ENCODE measurements at places on chromosomes 3 and 15.

DNA sequence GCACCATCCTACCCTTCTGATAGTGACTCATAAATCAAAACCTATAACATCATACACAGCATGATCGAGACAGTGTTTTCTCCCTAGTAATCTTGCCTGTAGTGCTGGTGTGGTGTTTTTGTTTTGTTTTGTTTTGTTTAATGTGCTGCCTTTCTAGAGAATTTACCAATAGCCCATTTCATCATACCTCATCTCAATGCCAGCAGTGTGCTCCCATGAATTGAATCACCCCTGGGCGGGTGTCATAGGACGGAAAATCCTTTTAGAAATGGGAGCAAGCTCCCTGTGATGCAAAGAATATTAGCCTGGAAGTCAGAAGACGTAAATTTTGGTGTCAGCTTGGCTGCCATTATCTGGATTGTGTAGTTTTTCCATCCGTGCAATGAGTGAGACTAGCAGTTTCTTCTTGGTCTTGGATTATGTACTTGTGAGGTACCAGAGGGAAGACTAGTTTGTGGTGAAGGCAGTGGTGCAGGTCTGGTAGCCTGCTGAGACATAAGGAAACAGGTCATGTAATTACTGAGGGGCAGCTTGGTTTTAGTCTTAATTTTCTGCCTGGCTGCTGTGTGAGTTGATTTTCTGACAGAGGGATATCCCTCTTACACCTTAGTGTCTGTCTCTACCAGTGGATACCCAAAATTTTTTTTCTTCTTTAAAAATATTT lies 29.9 kb downstream of the IGSF10 start:
- no peak for DNase-seq

GRCh38 chr3:52860424-52860768 lies 25.6 kb upstream of the MUSTN1 start:
- no peak for DNase-seq

GRCh38 chr3:43426388-43426787 lies 140.0 kb downstream of the SNRK start:
- no peak for DNase-seq

- no peak for DNase-seq
These were observed 6.9 kb upstream of the ALPK3 start for GRCh38 chr15:84810073-84810840.

DNA sequence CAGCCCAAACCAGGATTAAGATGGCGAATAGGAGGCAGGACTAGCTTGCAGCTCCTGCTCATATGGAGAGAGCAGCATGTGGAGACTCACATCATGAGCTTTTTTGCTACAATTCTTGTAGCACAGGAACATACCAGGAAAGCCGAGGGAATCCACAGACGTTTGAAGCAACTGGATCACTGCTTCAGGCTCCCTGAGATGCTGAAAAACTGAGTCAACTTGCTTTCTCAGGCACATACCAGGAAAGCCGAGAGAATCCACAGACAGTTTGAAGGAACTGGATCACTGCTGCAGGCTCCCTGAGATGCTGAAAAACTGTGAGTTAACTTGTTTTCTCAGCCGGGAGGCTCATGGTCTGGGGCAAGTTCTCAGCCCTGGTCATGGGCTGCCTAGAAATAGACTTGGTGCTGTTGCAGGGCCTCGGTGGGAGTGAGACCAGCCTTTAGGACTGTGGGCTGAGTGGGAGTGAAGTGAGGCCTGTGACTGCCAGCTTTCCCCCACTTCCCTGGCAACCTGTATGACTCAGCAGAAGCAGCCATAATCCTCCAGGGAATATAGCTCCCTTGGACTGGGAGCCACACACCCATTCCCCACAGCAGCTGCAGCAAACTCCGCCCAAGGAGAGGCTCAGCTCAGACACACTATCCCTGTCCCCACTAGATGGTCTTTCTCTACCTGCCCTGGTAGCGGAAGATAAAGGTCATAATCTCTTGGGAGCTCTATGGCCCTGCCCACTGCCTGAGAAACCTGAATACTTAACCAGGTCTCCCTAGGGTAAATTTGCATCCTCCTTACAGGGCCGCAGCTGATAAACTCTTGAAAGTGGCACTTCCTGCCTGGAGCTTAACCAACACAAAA lies 51.9 kb upstream of the PFN2 start:
- DNase-seq = no peak

DNA sequence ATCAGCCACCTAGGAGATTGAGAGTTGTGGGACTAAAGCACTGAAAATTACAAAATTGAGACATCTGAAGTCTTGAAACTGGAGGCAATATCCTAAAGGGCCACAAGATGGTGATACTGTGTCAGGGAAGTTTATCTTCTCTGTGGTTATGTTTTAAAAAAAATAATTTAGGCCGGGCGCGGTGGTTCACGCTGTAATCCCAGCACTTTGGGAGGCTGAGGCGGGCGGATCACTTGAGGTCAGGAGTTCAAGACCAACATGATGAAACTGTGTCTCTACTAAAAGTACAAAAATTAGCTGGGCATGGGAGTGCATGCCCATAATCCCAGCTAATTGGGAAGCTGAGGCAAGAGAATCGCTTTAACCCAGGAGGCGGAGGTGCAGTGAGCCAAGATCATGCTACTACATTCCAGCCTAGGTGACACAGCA lies 17.9 kb upstream of the NIT2 start:
- no peak for DNase-seq

DNA sequence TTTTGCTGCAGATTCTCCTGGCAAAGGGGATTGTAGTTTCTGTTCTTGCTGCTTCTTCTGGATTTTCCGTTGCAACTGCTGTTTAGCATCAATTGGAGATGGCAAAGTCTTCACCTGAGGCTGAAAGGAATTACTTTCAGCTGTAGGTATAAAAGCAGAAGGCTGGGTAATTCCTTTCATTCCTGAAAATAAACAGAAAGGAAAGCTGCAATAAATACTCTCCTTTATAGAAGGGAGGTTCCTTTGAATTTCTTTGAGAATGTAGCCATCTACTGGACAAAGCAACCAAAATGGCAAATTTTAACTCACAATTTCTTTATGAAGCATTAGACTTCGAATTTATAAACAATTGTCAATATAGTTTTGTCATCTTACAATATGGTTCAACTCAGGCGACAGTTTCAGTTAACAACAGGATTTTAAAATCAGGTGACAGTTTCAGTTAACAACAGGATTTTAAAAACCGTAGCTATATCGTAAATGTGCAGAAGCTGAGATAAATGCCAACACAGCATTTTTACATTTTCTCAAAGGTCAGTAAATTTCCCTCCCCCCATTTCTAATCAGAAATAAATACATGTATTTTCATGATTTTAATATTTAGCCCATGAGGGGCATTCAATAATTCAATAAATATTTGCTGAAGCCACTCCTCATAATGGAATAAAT lies 104.9 kb upstream of the NEDD4 start:
- DNase-seq = no peak

GRCh38 chr3:131995891-131996290 lies 38.9 kb downstream of the CPNE4 start:
- DNase-seq = no peak

DNA sequence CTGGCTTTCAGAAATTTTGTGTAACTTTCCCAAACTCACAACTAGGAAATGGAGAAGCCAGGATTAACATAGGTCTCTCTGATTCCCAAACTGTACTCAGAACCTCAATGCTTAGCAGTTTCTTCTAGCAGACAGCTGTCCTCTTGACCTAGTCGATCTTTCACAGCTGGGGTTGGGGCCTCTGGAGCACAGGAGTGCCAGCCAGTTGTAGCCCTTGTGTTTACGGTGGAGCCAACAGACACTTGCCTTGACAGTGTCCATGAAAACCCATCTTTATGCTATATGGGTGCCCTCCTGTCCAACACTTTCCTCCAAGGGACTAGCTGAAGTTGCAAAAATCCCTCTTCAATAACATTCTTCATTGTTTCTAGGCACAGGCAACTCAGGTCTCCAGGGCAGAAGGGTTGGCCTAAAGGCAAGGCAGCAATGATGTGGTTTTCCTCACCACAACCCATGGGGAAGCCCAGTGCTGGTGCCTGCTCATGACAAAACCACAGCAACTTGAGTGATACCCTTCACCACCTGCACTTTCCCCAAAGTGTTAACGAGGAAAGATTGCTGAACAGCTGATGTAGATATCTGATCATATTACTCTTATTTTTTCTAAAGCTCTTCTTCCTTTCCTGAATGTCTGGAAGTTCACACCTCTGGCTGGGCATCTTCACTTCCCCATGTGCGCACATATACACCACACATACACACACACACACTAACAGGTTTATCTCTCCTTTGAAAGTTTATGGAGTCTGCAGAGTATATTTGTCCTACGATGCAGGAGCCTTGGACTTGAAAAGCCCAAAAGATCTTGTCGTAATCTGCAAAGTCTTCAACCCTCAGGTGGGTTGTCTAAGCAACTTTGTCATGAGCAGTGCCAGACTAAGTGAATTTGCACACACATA lies 11.0 kb upstream of the KNG1 start:
- no peak for DNase-seq

DNA sequence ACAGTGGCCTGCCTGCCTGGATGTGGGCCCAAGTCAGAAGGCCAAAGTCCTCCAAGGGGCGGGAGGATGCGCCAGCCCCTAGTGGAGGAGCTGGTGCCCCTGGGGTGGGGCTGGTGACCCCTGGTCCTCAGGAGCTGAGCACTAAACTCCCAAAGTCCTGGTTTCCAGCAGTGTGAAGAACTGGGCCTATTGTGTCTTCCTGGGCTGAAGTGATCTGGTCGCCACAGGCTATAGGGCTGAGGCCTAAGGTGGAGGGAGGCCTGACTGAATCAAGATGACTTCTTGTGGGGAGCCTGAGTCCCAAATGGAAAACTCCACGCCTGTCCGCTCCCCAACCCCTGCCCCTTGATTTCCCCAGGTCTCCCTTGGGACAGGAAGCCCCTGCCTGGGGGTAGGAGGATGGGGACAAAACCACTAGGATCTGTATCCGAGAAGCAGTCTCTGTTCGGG lies 753 bp upstream of the FES start:
- DNase-seq = no peak

DNA sequence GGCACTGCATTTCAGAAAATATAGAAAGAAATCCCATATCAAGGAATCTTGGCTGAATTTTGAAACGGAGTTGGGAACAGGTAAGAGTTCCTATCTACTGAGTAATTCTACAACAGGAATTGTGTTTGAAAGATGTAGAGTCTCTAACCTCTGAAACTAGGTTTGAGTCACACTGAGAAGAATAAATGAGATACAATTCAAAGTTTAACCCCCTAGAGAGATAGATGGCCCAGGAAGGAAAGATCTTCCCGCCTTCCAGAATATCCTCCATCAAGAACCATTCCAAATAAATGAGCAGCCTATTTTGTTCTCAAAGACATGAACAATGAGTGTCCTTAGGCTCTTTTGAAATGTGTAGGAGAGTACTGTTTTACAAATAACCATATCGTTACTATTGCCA lies 2.9 kb upstream of the ANP32A start:
- DNase-seq = no peak

DNA sequence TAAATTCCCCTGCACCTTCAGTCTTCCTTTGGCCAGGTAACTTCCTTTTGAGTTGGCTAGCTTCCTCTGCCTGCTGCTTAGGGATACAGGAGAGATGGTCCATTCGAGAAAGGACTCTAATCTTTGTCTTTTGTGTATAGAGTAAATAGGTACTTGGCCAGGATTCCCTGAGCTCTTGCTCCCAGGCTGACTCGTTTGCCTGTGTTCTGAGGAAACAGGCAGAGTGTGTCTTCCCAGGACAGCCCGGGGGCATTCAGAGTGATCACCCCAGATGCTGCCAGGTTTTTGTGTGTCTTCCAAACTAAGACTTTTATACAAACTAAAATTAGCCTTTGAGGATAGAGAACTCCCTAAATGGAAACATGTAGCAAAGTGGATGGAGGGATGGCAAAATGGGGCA lies 39.5 kb downstream of the TMEM108 start:
- DNase-seq = no peak

DNA sequence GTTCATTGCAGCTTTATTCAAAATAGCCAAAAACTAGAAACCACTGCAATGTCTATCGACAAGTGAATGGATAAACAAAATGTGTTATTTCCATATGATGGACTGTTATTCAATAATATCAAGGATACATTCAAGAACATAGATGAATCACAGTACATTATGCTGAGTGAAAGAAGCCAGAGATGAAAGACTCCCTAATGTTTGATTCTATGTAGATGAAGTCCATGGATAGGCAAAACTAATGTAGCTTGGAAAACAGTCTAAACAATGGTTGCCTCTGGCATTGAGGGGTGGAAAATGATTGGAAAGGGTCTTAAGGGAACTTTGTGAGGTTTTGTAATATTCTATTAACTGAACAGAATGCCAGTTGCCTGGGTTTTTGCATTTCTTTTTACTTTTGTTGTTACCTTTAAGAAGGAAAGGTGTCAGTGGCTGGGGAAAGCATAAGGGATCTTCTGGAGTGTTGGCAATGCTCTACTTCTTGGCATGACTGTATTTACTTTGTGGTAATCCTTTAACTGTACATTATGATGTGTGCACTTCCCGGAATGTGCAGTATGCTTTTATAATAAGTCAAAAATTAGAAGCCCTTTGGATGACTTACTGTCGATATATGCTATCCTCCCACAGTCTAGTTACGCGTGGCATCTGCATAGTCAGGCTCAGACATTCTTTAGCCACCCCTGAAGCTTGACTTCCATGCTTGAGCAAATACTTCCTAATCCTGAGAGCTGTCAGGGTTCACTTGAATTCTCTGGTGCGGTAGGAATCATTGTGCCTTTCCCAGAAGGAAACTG lies 20.5 kb upstream of the ATP10A start:
- no peak for DNase-seq

DNA sequence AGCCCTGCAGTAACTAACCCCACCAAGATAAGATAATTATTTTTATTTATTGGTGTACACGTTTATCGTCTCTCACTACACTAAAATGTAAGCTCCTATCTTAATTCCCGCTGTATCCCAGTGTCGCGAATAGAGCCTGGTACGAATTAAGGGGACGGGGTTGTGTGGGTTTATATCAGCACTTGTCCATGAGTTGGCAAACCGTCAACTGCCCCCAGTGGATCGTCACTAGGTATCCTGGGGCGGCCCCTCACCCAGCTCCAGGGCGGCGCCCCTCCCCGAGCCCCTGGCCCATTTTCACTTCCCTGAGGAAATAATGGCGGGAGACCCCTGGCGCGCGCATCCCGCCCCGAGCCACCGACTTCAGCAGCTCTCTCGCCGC lies 465 bp downstream of the RUVBL1 start:
- DNase-seq = no peak

DNA sequence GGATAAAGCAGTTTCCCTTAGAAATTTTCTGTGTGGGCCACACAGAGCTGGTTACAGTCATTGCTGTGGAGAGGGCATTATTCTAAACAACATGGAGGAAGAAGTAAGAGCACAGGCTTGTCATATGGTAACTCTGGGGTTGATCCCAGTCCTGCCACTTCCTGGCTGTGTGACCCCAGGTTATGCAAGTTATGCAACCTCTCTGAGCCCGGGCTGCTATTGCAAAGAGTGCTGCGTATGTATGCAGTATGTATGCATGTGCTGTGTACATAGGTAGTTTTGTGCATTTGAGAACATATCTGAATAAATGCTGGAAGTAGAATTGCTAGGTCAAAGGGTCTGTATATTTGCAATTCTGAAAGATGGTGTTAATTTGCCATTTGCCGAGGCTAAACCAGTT lies 9.2 kb downstream of the SPSB4 start:
- DNase-seq = no peak
